Stromal cell of bone marrow (primary cell): ENCODE measurements at places on chromosomes 13 and 19.

- DNase-seq = no peak
Observed at GRCh38 chr19:1397838-1398237, 3.5 kb downstream of the GAMT start.

- DNase-seq = peak; percentile 25
Observed at GRCh38 chr19:13920940-13921747, 15.1 kb downstream of the CC2D1A start.

- no peak for DNase-seq
Observed at GRCh38 chr13:114279758-114280355, 1.5 kb upstream of the UPF3A start.

- DNase-seq = no peak
Observed at GRCh38 chr19:13646758-13647157, 117.6 kb upstream of the MRI1 start.

GRCh38 chr13:113742445-113743120, 16.4 kb upstream of the TMEM255B start:
- no peak for DNase-seq

DNA sequence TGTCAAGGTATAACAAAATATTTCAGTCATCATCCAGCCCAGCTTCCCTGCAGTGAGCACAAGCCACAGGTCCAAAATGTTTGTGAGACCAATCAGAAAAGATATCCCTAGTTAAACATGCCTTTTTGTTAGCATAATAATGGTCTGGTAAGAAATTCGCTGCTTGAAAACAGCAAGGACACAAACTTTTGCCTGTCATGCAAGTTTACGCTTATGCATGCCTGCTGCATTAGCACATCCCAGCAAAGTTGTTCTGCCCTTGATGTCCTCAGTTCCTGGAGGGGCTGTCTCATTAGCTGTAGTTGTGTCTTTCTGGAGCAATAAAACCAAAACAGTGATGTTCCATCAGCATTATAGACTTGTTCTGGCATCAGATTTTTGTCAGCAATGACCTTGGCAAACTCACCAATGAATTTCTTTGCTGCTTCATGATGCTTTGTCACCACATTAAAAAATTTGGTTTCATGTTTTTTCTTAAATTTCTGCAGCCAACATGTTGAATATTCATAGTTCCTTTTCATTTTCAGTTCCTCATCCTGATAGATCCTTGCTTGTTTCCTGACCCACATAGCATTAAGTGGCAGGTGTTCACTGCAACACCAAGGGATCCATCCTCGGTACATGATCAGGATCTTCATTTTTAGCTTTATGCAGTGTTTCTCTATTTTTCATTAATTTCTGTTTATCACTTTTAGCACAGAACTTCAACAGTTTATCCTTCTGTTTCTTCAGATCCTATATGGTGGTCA, 72.0 kb upstream of the GPR183 start:
- no peak for DNase-seq

DNA sequence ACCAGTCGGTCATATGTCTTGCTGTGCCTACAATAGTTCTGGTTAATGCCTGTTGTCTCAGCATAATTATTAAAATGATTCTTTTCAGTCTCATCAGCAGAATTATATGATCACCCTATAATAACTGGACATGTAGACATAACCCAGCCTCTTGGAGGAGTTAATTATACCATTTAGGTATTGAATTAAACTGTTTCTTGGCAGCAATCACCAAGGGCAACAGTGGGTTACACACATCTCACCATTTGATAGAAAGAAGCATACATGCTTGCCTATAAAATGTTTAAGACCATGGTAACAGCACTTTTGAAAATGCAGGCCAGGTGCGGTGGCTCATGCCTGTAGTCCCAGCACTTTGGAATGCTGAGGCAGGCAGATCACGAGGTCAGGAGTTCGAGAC, 184.6 kb downstream of the RGCC start:
- DNase-seq = no peak

DNA sequence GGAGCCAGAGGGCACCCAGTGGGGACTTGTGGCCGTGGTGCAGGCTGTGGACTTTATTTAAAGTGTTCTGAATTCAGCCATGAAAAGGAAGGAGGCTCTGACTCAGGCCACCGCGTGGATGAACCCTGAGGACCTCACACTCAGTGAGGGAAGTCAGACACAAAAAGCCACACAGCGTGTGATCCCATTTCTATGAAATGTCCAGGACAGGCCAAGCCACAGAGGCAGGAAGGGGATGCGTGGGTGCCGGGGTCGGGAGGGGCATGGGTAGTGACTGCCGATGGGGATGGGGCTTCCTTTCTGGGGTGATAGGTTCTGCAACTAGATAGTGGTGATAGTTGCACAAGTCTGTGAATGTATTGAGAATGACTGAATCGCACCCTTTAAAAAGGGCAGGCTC, 8.7 kb upstream of the ZBTB7A start:
- DNase-seq = no peak

GRCh38 chr19:5113633-5114586, 145.0 kb downstream of the KDM4B start:
- DNase-seq = no peak

GRCh38 chr19:1360126-1360817, 23.4 kb upstream of the NDUFS7 start:
- no peak for DNase-seq

DNA sequence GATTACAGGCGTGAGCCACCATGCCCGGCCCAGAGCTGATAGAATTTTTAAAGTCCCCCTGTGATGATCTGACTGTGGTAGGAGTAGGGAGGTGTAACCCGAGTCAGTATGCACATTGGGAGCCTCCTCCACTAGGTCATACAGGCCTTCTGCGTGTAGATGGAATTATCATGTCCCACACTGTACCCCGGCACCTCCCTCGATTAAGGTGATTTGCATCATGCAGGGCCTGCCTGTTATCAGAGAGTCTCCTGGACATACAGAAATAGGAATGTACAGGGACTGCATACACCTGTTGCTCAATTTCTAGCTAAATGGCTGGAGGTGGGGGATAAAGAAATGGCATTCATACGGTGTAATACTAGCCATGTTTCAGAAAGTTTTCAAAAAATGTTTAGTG, 922 bp upstream of the ERVK3-1 start:
- DNase-seq = no peak

DNA sequence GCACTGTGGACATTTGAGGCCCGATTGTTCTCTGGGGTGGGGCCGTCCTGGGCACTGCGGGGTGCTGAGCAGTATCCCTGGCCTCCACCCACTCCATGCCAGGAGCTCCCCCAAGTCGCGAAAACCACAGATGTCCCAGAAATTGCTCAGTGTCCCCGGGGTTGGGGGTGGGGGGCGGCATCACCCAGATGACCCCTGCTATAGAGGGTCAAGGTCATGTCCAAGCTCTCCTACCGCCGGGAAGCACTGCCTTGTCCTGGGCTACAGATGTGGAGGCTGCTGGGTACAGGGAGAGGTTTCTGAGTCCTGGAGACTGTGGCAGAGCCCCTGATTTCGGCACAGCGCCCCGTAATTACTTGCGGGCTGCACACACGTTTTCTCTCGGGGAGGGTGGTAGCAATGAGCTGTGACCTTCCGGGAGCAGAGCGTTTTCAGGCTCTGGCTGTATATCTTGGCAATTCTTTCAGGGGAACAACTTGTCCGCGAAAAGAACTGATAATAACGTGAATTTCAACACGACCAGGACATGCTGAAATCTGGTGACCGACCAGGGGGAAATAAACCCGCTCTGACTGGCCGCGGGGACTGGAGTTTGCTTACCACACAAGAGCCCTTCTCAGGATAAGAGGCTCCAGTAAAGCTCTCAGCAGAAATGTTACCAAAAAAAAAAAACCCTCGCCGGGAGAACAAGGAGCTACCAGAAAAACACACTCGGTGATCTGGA, 68.1 kb downstream of the GNG7 start:
- no peak for DNase-seq

GRCh38 chr19:33389421-33390100, 16.1 kb downstream of the CEBPG start:
- DNase-seq = no peak

DNA sequence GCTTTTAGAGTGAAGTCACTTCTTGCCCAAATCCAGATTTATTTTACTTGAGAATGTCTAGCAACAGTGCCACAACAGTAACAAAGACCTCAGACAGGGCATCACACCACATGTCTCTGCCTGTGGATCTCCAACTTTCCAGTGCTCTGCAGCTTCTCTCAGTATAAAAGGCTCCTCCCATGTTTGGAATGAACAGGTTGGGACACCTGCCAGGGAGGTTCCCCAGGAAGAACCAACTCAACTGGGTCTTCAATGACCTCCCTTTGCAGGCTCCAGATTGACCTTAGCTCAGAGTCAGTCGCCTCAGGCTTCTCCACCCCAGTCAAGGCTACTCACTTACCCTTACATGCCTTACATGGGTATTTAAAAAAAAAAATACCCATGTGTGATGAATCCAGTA, 3.4 kb downstream of the ZNF823 start:
- no peak for DNase-seq

GRCh38 chr13:59733744-59734143, 430.0 kb downstream of the DIAPH3 start:
- no peak for DNase-seq

DNA sequence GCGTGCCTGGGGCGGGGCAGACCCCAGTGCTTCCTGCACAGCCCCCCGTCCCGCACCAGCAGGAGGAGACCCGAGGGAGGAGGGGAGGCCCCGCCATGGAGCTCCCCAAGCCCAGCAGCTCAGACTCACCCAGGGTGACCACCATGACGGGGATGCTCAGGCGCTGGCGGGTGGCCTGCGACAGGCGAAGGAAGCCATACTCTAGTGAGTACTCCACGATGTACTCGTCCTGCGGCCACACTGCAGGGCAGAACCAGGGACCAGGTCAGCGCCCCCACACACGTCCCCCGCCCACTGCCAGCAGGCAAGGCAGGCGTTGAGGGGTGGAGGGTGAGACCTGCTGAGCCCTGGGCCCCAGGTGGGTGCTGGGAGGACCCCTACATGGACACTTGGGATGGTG, 8.6 kb downstream of the TMEM259 start:
- no peak for DNase-seq

DNA sequence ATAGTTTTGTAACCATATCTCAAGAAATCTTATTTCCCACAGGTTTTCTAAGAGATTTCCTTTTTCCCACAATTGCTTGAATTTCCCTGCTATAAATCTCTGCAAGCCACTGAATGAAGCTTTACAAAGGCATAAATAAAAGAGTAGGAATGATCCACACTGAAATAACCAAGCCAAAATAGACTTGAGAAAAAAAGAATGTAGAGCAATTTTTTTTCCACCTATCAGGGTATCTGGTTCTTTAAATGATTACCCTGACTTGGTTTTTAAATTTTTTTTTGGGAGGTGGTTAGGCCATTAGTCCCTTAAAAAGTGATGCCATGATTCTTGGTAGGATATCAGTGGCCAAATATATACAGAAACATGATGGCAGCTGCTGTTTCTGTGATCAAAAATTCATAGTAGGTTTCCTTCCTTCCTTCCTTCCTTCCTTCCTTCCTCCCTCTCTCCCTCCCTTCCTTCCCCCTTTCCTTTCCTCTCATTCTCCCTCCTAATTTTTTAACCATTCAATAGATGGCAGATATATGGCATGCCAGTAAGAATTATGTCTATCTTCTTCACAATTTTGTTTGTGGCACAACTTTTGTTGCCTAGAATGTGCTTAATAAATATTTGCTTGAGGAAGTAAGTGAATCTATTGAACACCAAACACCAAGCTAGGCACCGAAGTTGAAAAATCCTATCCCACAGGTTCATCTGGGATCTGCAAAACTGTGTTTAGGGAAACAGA, 233.7 kb downstream of the LHFPL6 start:
- no peak for DNase-seq

GRCh38 chr19:50377051-50377461, 799 bp downstream of the NR1H2 start:
- DNase-seq = no peak

- DNase-seq = no peak
Observed at GRCh38 chr19:30556230-30556711, 184.1 kb downstream of the ZNF536 start.

DNA sequence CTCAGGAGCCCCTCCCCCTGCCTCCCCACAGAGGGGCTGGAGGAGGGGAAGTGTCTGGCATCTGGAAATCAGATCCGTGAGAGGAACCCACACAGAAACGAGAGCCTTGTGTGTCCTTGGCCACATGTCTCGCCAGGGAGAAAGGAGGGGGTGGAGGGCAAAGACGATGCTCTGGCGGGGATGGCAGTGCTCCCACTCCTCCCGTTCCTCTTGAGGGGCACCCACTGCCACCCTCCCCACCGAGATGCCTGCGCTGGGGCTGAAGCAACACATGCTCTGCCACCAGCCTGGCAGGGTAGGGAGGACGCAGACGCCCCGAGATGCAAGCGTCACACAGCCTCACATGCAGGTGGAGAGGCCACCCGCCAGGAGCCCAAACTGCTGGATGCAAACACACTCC, 2.8 kb downstream of the ADGRL1 start:
- DNase-seq = no peak

DNA sequence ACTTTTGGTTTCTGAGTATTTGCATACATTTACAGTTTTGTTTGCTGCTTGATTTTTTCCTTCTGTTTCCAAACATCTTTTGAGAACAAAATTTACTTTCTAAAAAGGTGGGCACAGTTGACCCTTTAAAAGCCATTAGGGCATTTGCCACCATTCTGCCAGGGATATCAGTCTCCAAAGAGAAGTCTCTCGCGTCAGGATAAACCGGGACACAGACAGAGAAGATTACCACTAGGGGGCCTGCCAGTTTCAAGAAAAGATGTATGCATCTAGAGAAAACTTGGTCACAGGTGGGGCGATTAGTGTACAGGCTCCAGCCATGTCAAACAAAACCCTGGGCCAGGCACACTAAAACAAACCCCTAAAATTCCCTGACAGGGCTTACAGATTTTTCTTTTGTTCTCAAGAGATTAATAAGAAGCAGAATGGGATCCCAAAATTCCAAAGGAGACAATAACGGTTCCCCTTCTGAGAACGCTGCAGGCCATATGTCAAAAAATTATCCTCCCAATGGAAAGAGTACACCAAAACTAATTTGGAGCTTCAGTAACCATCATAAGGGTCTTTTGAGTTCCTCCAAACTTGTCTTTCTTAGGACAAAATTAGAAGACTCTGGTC, 10.7 kb upstream of the PABPC3 start:
- peak; percentile 13 for DNase-seq

- DNase-seq = no peak
Observed at GRCh38 chr13:105448811-105449210, 1086.7 kb downstream of the EFNB2 start.

GRCh38 chr19:6236310-6237291, 43.2 kb downstream of the MLLT1 start:
- DNase-seq = no peak
